Right forelimb (tissue), 1 donor: ENCODE measurements at places on chromosomes 1 and 21.

DNA sequence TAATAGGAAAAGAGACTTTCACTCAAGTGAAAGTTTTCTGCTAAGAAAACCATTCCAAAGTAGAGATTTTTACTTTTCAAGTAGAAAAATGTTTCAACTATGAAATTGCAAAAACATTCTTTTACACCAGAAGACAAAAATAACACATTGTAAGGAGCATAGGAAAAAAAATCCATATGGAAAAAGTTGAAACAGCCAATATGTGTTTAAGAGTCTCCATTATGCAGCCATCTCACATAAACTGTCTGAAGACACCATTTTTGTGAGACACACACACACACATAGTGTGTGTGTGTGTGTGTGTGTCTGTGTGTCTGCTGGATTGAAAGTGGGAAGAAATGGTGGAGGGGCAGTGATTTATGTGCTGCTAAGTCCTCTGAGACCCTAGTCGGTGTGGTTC, 162.1 kb downstream of the HHAT start:
- no peak for DNase-seq

DNA sequence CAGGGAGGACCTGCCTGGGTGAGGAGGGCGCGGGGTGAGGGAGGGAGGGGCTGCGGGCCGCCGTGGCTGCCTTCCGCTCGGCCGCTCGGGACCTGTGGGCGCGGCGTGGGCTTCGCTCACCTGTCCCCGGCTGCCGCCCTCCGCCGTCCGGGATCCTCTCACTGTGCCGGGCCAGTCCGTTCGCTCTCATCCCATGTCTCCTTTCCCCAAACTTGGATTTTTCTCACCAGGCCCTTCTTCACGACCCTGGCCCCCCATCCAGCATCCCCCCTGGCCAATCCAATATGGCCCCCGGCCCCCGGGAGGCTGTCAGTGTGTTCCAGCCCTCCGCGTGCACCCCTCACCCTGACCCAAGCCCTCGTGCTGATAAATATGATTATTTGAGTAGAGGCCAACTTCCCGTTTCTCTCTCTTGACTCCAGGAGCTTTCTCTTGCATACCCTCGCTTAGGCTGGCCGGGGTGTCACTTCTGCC, 362 bp downstream of the ZBTB48 start:
- no peak for DNase-seq

- no peak for DNase-seq
These were observed 10.0 kb downstream of the UBR4 start for GRCh38 chr1:19199969-19200604.

DNA sequence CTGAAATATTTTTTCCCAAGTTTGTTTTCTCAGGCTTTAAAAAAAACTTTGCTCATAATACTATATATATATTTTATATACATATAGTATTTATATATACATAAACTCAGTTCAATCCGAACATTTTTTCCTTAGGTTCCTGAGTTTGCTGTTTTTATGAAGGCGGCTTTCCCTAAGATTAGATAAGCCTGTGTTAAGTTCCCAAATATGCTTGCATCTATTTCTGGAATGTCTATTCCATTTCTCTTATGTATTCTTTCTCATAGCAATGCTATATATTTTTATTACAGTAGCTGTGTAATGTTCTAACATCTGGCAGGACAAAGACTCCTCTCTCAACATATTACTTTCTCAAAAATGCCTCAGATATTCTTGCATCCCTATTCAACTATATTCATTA, 45.9 kb downstream of the ADSS2 start:
- DNase-seq: no peak

DNA sequence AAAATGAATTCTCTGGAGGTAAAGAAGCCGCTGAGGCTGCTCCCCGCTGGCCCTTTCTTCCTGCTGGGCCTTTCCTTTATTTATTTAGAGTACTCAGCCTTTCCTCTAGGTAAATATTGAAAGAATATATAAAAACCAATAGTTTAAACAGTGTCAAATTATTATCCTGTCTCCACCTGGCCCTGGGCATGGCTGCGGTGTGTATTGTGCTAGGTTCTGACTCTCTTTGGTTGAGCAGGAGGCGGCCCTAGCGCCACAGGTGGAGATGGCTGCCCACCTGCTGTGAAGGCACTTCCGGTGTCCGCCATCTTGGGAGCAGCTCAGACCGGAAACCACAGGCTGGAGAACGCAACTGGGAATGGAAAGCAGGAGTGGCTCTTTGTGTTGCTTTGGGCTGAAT, 29.0 kb upstream of the CLDN14 start:
- no peak for DNase-seq

GRCh38 chr1:71829346-71829745, 453.0 kb downstream of the NEGR1 start:
- DNase-seq: no peak

DNA sequence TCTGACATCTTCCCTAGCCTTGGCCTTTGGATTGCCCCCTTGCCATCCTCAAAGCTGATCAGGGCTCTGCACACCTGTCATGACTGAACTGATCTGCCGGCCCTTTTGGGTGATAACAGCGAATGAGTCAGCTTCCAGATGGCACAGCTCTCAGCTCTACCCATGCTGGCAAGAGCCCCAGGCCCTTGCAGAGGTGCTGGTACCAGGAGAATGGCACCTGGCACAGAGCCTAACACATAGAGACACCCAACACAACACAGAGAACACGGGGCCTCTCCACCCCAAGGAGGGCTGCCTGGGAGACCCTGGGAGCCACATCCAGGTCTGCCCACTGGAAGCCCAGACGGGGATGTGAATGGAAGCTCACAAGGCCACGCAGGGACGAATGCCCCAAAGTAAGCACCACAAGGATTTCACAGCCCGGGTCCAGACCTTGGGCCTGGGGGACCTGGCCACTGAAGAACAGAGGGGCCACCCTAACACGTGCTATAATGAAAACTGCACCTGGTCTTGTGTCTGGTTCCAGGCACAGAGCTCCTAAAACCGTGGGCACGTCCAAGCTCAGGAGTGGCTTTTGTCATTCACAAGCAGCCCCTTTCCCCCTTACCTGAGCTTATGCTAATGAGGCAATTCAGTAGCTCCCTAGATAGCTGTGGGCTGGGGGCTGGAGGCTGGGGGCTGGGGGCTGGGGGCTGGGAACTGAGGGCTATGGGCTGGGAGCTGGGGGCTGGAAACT, 160.5 kb downstream of the NPHP4 start:
- no peak for DNase-seq

- DNase-seq: peak; percentile 9
These were observed 41.5 kb downstream of the CAPN9 start for GRCh38 chr1:230788561-230789275.

GRCh38 chr1:154716011-154716410, 108.0 kb upstream of the ADAR start:
- no peak for DNase-seq

DNA sequence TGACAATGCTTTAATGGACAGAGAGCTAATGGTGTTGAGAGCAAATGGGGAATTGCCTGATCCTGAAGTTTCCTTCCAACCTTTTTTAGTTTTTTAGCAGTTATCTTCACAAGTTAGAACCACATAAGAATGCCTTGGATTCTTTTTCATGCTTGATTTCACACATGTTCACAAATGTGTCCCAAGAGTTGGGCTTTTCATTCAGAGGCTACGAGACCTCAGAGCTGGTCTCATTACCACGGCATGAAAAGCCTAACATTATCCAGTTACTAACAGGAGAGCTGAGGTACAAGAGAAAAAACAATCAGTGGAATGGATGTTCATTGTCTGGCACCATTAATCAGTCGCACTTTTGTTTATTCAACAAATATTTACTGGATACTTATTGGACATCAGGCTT, 340.6 kb downstream of the ZNF326 start:
- no peak for DNase-seq

DNA sequence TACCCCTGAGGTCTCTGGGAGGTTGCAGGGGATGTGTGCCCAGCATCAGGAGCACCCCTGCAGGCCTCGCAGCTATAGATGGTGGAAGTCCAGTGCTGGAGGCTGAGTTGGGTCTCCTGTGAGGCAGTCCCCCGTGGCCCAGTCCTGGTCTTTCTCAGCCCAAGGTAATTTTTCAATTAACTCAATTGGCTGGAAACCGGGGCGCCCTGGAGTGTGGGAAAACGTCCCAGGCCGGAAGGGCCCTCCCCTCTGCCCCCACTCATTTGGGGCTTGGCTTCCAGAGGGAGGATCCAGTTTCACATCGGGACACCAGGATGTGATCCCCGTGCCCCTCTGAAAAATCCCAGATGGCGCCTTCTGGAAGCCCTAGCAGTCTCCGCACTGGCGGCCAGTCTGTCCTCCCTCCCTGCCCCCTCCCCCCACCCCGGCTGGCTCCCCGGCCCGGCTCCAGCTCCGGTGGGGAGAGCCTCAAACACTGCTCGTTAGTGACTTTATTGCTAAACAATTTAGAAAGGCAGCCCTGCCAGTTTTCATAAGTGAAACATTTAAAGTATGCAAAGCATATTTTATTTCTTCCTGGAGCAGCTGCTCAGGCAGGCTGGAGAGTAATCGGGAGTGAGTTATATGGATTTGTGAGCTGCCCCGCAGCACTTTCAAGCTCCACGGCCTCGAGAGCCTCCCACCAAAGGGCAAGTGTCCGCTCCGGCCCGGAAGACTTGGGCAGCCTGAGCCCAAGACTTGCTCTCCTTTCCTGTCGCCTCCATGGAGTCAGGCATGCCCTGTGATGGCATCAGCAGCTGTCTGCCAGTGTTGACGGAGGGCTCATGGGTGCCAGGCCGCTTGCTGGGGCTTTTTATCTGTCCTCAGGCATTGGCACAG, 208.2 kb upstream of the TMEM51 start:
- DNase-seq: peak; percentile 85

DNA sequence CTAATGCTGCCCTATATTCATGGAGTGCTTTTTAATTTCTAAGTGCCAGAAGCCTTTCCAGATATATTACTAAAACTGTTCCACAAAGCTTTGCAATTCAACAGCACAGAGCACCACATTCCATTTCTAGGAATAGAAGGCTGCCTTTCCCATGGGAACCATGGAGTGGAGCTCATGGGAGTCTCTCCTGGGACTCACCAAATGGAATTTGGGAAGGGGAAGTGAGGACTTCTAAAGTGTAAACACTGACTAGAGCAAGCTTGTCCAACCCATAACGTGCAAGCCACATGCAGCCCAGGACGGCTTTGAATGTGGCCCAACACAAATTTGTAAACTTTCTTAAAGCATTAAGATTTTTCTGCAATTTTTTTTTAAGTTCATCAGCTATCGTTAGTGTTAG, 190.4 kb upstream of the TNR start:
- DNase-seq: no peak

- peak; percentile 55 for DNase-seq
These were observed 442.6 kb downstream of the PRDM2 start for GRCh38 chr1:14142397-14143100.

GRCh38 chr1:176601348-176601747, 138.4 kb downstream of the PAPPA2 start:
- no peak for DNase-seq

GRCh38 chr1:201481004-201481380, 12.0 kb upstream of the PHLDA3 start:
- DNase-seq: no peak

- no peak for DNase-seq
These were observed 11.5 kb downstream of the ADAMTSL4 start for GRCh38 chr1:150560576-150561253.

DNA sequence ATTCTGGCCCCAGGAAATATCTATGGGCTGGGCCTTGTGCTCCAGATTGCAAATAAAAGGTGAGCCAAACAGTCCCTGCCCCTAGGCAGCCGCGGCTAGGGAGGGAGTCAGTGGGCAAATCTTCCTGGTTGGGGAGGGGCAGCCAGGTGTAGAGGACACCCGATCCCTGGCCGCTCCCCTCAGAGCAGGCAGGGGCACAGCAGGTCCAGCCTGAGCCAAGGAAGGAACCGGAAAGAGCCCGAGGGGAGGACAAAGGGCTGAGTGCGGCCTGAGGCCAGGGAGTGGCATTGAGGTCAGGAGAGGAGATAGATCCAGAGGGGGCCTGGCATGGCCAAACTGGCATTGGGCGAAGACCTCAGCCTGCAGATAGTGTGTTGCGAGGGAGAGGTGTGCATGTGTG, 36.6 kb upstream of the ARF1 start:
- DNase-seq: no peak

DNA sequence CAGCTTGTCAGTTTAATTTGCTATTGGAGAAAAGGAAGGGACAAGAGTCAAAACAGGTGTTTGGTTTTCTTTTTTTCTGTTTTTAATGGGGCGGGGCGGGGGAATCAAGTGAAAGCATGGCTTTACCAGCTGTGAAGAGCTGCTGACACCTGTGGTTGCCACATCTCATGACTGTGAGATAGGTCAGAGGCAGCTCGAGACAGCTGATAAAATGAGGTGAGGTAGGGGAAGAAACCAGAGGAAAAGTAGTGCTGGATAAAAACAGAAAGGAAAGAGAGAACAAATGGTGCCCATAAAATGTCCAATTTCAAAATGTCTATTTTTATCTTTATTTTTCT, 272.3 kb downstream of the NEGR1 start:
- DNase-seq: no peak

- peak; percentile 69 for DNase-seq
These were observed 1.1 kb downstream of the MIA3 start for GRCh38 chr1:222618880-222619596.

DNA sequence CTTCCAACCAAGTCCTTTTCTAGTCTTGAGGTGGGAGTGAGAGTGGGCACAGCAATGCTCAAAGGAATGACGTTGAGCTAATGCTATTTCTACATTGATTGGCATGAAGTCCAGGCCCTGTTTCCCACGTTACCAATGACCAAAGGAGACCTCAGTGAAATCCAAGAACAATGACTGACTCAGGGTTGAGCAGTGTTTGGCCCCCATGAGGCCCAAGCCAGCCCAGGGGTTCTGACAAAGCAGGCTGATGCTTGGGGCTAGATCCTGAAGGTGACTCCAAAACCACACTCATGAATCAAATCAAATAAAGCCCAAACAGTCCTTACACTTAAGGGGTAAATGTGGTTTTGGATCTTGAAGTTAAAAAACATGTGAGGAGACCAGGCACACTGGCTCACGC, 278.5 kb upstream of the GJB5 start:
- no peak for DNase-seq

DNA sequence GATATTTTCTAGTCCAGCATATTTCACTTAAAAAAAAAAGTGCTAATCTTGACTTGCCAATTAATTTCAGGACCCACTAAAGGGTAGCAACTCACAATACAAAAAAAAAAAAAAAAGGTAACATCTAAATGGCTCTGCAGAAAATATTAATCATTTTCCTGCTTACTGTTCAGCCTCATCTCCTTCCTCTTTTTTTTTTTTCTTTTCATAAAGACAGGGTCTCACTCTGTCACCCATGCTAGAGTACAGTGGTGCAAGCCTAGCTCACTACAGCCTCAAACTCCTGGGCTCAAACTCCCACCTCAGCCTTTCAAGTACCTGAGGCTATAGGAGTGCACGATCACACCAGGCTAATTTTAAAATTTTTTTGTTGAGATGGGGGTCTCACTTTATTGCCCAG, 30.4 kb downstream of the TTC13 start:
- DNase-seq: no peak

DNA sequence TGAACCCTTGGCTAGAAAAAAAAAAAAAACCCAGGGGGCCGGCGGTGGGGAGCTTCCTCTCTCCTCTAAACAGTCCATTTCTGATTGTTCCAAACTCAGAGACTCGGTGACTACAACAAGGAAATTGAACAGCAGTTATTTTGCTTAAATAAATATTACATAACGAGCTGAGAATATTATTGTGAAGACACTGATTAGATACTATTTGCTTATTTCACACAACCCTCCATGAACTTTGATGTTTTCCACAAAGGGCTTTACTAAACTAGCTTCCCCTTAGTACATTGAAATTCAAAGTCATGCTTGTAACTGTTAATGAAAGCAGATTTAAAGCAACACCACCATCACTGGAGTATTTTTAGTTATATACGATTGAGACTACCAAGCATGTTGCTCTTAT, at the start of gene CFHR5:
Gene CFHR5, plus strand, starts transcription at position 279 of the 400 bp plus-strand sequence. Its CDS starts 109 bp downstream, at position 388.
- DNase-seq: no peak

GRCh38 chr1:234479310-234479559, 256 bp upstream of the TARBP1 start:
- no peak for DNase-seq

GRCh38 chr21:37554661-37555379, 188.2 kb downstream of the DYRK1A start:
- no peak for DNase-seq
